ENCODE measurements at places on chromosomes 16 and 17.

GRCh38 chr17:58028578-58028977 is 21.5 kb upstream of the SRSF1 start:
- DNase-seq: no peak

GRCh38 chr16:23670137-23670776 is 8.4 kb upstream of the PLK1 start:
- DNase-seq: no peak

DNA sequence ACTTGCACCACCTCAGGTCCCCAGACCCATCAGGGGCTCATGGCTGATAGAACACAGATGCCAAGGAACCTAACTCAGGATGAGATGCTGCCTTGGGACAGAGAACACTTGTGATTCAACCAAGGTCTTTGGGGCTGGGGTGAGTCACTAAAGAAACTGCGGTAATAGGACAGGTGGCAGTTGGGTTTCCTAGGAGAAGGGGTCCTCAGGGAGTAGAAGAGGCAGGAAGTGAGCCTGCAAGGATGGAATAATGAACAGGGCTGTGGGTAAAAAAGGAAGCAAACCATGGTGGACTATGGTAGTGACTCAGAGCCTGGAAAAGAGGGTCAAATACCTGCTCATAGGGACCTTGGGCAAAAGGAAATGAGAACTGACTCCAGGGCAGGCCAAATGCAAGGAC is 6.5 kb upstream of the PNPO start:
- DNase-seq: no peak

GRCh38 chr17:50806141-50806643 is 29.2 kb upstream of the WFIKKN2 start:
- no peak for DNase-seq

DNA sequence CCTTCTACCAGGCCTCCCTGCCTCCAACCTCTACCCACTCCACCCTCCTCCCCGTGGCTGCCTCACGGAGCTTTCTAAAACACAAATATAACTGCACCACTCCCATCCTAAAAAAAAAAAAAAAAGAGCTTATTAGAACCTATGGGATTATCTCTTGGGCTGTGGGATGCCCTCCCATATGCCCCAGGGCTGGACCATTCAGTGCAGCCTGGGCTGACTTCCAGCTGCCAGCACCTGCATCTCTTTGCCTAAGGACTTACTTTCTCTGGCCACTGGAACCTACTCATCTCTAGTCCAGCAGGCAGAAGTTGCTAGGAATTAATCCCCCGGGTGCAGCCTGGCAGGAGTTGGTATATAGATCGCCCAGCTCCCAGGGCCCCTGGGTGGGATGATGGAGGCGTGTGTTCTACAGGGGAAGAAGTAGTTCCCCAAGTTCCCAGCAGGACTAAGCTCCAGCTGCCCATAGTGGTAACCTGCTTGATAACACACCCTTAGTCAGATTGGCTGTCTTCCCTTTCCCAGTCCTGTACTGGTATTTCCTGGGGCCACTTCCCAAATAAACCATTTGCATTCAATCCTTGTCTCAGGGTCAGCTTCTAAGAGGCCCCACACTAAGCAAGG is 10.3 kb downstream of the MPP3 start:
- DNase-seq: no peak

DNA sequence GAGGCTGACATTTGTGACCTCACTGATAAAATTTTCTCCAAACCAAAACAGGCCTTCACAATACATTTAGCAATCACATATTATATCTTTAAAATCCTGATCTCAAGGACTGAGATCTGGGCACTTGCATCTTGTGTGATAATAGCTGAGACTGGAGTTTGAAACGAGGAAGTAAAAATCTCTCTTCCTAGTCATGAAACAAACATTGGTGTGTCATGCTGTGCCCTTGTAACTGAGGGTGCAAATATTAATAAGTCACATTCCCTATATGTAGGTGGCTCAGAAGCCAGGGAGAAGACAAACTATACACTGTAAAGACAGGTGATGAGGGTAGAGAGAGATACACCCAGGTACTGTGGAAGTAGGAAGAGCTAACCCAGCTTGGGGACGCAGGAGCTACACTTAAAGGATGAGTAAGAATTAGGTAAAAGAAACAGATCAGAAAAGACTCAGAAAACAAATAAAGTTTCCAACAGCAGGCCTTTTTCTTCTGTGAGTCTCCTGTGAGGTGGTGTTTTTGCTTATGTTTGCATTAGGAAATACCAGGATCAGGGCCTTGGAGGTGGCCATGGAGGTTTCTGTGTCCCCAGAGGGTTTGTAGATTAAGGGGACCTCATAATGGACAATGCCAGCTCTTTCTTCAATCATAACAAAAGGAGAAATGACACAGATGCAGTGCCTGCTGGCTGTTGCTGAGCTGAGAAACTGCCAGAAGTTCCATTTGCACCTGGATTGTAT is 335.7 kb downstream of the GRIN2A start:
- DNase-seq: no peak

DNA sequence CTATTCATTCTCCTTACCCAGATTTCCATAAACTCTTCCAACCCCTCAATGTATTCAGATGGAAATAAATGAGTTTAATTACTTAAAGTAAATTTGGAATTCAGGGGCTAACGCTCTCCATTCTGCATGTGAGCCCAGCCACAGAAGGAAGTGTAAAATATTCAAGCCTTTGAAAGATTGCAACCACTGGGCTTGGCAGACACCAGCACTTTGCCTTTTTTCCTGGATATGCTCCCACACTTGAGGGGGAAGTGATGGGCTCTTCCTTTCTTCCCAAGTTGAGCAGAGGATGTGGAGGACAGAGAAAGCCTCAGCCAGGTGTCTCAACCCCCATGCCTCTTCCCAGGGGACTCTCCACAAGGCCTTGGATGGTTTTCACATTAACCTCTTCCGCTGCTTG is 825.1 kb upstream of the EEF2KMT start:
- no peak for DNase-seq

- no peak for DNase-seq
Measured at GRCh38 chr16:58280146-58280845, 14.5 kb downstream of the PRSS54 start.

- no peak for DNase-seq
Measured at GRCh38 chr16:47715442-47716083, 254.4 kb downstream of the PHKB start.

GRCh38 chr16:67773569-67774456 is 32.5 kb downstream of the RANBP10 start:
- DNase-seq: no peak

- no peak for DNase-seq
Measured at GRCh38 chr16:89595330-89596060, 17.9 kb upstream of the DPEP1 start.

DNA sequence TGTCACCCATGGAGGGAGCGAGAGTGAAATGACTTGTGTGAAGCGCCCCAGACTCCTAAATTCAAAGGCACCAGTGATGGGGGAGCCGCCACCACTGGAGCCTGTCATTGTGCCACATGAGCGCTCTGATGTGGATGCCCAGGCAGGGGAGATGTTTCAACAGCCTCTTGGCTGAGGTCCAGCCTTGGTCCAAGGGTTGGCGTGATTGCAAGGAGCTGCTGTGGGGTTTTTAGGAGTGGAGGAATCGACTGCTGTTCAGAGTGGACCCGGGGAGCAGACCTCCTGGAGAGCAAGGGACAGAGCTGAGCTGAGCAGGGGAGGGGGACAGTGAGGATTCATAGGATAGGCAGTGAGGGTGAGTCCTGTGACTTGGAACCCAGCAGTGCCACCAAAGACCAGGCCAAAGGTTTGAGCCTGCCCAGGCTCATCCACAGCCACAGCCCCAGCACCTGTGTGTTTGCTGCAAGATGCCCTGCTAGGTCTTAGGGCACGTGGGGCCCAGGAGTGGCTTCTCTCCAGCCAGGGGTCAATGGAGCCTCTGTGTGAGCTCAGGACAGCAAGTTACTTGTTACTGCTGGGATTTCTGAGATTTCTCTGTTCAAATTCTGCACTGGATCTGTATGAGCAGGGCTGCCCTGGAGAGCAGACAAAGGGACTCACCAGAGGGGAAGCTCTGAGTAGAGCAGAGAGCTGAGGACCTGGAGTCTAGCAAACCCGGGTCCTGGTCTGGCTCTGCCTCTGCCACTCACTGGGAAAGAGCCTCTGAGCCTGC is 20.3 kb downstream of the RHBDL3 start:
- DNase-seq: no peak

DNA sequence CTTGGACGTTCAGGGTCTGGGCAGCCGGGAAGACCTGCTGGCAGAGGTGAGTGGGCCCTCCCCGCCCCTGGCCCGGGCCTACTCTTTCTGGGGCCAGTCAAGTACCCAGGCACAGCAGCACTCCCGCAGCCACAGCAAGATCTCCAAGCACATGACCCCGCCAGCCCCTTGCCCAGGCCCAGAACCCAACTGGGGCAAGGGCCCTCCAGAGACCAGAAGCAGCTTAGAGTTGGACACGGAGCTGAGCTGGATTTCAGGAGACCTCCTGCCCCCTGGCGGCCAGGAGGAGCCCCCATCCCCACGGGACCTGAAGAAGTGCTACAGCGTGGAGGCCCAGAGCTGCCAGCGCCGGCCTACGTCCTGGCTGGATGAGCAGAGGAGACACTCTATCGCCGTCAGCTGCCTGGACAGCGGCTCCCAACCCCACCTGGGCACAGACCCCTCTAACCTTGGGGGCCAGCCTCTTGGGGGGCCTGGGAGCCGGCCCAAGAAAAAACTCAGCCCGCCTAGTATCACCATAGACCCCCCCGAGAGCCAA is 8.6 kb upstream of the ABCC3 start:
- DNase-seq: no peak

DNA sequence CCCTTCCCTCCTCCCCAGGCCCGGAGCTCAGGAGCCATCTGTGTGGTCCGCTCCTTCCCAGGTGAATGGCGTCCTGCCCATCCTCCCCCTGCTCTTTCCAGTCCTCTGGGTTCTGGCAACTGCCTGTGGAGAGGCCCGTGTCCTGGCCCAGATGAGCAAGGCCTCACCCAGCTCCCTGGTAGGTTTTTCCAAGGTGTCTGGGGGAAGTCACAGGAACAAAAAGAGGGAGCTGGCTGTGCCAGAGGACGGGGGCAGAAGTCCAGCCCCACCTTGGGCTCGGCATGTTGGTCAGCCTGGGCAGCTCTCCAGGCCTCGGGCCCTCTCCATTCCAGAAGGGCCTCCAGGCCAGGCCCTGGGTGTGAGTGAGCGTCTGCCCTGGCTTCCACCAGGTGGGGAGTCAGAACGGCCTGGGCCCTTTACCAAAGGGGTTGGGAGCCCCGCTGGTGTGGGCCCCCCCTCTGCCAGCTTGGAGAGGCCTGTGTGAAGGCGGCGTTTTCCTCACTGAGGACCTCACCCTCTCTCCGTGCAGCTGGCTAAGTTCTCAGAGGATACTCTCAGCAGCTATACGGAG is 25.1 kb downstream of the CASKIN2 start:
- DNase-seq: no peak

DNA sequence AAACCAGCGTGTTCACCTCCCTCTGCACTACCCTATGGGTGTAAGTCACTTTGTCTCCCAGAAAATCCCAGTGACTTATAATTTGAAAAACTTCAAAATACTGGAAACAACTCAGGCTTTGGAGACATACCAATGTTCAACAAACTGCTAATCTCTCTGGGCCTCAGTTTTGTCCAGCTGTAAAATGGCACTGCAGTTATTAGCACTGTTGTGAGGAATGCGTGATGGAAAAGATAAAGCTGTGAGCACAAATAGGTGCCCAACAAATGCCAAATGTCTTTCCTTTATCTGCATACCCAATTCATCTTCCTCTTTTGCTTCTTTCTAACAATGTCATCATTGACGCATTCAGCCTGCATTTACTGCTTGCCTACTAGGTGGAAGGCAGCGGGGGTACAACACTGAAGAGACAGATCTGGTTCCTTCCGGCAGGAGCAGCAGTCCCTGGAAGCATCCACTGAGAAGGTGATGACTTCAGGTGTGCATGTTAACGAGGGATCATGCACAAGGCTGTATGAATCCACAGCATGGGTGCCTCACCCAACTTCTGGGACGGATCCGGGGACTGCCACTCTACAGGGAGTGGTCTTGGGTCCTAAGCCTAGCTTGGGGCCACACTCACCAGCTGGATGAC is 63.4 kb downstream of the CYTH1 start:
- DNase-seq: no peak

DNA sequence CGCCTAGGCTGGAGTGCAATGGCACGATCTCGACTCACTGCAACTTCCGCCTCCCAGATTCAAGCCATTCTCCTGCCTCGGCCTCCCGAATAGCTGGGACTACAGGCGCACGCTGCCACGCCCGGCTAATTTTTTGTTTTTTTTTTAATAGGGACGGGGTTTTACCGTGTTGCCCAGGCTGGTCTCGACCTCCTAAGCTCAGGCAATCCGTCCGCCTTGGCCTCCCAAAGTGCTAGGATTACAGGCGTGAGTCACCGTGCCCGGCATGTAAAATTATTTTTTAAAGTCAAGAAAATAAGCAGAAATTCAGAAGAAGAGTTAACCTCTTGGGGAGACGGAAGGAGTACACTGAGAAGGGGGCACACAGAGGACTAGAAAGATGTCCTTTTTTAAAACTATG is 27.5 kb downstream of the CDYL2 start:
- no peak for DNase-seq

- no peak for DNase-seq
Measured at GRCh38 chr17:78412403-78412802, 34.0 kb downstream of the PGS1 start.

DNA sequence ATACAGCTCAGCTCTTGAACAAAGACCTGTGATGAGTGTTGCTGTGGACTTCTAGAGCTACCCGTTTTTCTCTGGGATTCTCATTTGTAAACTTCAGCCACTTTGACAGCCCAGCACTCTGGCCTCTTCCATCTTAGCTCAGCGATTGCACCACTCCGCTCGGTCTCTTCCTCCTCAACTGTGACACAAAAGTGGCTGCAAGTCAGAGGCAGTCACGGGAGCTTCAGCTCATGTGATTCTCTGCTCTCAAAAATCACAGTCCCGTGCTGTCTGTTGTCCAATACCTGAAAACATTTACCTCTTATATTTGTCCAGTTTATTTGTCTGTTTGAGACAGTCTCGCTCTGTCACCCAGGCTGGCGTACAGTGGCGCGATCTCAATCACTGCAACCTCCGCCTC is 75.7 kb upstream of the DNAH17 start:
- no peak for DNase-seq

DNA sequence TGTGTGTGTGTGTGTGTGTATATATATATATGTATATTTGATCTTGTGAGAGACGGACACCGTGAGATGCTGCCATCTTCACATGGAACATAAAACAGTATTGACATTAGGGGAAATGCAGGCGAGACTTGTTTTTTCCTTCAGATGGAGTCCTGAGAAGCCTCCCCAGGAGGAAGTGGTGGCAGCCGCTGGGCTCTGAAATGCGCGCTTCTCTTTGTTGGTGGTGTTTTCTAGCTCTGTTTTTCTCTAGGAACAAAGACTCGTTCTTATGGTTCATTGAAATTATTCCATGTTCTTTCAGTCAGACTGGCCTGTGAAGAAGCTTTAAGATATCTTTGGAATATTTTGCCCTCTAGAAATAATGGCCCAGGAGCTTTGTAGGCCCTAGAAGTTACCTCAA is 32.9 kb downstream of the SNX29 start:
- DNase-seq: no peak

DNA sequence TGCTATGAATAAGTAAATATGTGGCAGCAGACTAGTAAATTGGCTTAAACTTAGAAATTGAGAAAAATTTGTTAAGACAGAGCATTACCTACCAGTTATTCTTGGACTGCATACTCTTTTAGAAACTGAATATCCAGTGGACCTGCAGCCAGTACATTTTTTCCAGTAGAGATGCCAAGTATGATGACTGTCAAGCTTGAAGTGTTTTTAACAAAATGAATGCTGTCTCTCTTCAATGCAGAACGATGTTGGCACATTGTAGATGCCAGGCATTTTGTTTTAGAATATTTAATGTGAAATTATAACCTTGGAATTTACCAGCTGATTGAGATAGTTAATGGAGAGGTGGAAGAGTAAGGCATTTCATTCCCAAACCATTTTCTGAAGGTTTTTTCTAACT is 52.5 kb downstream of the NFAT5 start:
- no peak for DNase-seq

Measured in stimulated activated CD8-positive, alpha-beta memory T cell treated with anti-CD3 and anti-CD28 coated beads, Interleukin-4, amount 100 ng/mL, for 4 hours (primary cell).